CD4-positive, alpha-beta T cell treated with Interleukin-15 for 1 hour (primary cell): ENCODE measurements at places on chromosomes 12 and 14.

DNA sequence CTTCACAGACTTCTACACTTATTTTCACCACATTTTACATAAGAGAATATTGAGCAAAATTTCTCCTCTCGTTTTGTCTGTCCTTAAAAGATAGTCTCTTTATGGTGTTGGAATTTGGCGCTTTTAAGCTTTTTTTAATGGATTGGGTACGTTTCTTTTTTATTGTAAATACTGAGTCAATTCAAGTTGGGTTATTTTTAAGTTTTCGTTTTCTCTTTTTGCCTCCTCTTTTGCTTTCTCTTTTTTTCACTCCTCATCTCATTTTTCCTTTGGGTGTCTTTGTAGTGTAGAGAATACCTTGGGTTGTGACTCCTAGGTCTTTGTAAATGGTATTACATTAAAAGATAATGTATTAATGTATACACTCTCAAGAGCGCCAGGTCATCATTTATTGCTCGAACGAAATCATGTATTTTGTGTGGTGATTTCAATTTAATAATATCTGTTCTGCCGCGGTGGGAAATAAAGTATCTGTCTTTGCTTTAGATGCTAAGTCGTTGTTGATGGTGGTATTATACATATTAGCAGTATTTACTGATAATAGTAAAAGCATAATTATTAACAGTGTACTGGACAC lies 845 bp downstream of the TMX1 start:
- DNase-seq, result no peak

GRCh38 chr12:49195736-49196135 lies 6.9 kb upstream of the TUBA1A start:
- DNase-seq, result peak; percentile 22

- peak; percentile 11 for DNase-seq
Observed at GRCh38 chr14:104553166-104554087, 26.1 kb upstream of the C14orf180 start.

- no peak for DNase-seq
Observed at GRCh38 chr12:93990832-93991803, 157.3 kb upstream of the PLXNC1 start.

DNA sequence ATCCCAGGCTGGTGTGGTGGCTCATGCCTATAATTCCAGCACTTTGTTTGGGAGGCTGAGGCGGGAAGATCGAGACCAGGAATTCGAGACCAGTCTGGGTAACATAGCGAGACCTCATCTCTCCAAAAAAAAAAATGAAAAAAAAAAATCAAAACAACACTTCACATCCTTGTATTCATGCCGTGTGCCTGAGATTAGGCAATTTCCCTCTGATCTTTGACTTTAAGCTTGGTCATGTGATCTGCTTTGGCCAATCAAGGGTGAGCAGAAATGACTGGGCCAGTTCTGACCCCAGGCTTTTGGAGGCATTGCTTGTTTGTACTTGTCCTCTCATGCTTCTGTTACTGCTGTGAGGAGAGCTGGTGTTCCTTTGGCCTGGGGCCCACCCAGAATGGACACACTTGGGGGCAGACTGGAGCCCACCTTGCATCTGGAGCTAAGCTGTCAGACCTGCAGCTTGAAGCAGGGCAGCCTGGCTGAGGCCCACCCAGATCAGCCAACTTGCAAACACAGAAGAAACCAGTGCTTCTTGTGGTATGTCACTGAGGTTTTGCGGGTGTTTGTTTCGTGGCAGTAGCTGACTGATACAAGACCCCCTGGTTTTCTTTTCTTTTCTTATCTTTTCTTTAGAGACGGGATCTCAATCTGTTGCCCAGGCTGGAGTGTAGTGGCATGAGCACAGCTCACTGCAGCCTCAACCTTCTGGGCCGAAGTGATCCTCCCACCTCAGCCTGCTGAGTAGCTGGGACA lies 29.7 kb upstream of the TBX3 start:
- DNase-seq, result no peak

GRCh38 chr14:61101803-61102548 lies 120.9 kb downstream of the SLC38A6 start:
- no peak for DNase-seq

DNA sequence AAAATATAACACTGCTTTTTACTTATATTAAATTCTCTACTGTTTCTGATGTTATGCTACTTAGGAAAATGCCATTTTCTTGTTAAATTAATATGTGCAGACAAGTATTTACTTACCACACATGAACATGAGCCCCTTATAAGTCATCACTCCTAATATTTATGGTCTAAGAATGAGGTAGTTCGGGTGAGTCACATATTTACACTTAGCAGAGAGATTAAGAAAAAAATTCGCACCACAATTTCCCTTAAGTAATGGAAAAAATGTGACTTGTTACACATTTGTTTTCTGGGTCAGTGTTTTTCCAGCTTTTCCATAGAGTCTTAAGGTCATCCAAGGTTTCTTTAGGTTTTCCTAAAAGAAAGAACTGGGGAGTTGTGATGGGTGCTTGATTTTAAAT lies 68.3 kb downstream of the RERG start:
- no peak for DNase-seq

DNA sequence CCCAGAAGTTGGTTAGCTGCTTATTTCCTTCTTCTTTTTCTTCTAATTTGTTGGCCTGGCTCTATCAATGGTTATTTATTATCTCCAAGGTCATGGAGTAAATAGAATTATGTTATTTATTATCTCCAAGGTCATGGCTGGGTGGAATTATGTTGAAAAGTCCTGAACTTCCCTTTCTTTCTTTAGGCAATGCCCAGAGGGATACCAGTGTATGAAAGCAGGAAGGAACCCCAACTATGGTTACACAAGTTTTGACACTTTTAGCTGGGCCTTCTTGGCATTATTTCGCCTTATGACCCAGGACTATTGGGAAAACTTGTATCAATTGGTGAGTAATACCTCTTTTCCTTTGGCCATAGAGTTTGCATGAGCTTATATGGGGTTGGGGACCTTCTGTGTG lies 111.6 kb downstream of the SCN8A start:
- no peak for DNase-seq

- DNase-seq, result no peak
Observed at GRCh38 chr14:100882026-100882967, 21.2 kb downstream of the RTL1 start.

- DNase-seq, result no peak
Observed at GRCh38 chr14:46988312-46988711, 336.7 kb upstream of the RPL10L start.
